ENCODE measurements at places on chromosomes 3 and 15.
A peak's percentile ranks its signal among the peaks of the same experiment; 100 is the strongest.

DNA sequence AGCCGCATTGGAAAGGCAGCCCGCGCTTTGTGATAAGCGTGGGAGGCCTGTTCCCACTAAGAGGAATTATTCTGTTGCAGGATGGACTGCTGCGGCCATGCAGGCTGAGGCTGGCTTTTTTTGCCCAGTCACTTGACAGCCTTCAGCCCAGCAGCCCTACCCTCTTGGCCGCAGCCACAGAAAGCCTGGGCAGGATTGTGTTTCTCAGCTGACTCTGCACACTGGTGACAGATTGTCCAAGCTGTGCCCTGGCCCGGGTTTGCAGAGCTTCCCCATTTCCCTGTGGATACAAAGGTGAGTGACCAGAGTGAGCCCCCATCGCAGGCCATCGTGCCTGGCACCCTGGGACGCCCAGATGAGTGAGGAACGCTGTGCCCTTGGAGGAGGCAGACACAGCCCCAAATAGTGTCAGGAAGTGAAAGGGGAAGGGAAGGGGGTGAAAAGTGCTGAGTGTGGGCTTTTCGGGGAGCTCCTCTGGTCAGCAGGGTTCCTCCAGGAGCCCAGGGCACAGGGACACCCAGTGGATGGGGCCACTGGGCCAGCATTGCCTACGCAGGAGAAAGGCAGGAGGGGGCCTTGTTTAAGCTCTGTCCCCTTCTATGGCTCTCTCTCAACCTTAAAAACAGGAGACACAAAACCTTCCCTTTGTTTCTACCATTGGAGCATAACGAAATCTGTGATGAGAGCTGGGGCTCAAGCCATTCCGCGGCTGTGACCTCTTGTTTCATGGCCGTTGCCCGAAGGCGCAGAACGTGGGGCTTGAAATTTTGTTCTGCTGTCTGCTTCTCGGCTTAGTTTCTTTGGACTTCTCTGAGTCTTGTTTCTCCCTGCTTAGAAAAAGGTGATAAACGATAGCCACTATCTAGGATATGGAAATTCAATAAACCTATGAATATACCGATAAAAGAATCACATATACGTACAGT, 91.5 kb upstream of the MEF2A start:
- no peak for DNase-seq

DNA sequence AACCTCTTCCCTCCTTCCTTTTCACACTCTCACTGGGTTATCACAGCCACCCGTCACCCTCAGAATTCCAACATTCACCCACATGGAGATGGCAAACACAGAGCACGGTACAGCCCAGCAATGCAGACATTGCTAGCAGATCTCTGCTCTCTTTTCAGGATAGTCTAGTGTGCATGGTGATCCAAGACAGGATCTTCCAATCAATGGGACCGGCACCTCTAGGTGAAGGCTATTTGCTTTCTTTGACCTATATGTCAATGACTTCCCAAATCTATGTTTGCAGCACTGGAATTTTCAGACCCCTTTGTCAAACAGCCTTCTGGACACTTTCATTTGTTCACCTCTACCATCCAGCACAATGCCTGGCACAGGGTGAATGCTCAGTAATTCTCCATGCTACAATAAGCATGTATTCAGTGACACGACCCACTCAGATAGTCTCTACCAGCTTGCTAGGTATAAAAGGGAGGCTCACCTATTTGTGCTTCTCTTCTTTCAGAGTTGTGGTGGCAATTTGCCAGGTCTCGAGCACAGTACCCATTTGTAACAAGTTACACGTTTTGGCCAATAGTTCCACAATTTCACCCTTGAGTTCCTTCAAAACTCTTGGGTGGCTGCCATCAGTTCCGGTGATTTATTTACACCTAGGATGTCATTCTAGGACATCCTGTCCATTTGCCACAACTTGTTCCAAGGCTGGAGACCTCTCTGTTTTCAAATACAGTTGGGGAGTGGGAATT, 279.1 kb upstream of the ICE2 start:
- no peak for DNase-seq

DNA sequence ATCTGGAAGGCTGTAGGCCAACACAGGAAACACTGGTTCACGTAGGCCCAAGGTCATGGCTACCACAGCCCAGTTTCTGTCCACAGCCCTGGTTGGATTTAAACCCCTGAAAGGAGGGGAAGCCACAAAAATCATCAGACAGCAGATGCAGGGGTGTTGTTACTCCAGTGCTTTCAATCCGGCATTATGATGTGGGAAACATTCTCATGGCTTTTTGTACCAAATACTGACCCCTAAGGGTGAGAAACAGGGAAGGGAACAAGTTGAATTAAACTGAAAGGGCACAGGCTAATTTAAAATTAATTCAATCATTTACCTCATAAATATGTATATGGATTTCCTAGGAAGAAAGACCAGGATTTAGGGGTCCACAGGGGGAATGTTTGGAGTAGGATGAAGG, 375.6 kb downstream of the CTNNB1 start:
- DNase-seq = no peak

- peak; percentile 15 for DNase-seq
Measured at GRCh38 chr3:9398700-9399336, 1.4 kb downstream of the SETD5 start.

- DNase-seq = no peak
Measured at GRCh38 chr3:170909129-170909903, 879 bp upstream of the EIF5A2 start.

- no peak for DNase-seq
Measured at GRCh38 chr3:39138804-39139415, 14.5 kb downstream of the CSRNP1 start.

DNA sequence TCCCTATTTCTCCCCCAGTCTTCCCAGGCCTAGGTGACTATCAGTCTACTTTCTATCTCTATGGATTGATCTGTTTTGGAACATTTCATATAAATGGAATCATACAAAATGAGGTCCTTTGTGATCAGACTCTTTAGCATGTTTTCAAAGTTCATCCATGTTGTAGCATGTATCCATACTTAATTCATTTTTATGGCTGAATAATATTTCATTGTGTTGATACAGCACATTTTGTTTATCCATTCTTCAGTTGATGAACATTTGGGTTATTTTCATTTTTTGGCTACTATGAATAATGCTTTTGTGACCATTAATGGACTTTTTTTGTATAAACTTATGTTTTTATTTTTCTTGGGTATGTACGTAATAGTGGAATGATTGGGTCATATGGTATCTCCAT, 19.2 kb upstream of the MGA start:
- DNase-seq = no peak

GRCh38 chr3:11655196-11655928, 11.6 kb upstream of the VGLL4 start:
- no peak for DNase-seq

- DNase-seq = no peak
Measured at GRCh38 chr3:142274908-142275307, 49.5 kb upstream of the GK5 start.

GRCh38 chr3:184590795-184591194, 29.2 kb downstream of the EPHB3 start:
- DNase-seq = no peak
